ENCODE measurements at places on chromosomes 5 and 9.

DNA sequence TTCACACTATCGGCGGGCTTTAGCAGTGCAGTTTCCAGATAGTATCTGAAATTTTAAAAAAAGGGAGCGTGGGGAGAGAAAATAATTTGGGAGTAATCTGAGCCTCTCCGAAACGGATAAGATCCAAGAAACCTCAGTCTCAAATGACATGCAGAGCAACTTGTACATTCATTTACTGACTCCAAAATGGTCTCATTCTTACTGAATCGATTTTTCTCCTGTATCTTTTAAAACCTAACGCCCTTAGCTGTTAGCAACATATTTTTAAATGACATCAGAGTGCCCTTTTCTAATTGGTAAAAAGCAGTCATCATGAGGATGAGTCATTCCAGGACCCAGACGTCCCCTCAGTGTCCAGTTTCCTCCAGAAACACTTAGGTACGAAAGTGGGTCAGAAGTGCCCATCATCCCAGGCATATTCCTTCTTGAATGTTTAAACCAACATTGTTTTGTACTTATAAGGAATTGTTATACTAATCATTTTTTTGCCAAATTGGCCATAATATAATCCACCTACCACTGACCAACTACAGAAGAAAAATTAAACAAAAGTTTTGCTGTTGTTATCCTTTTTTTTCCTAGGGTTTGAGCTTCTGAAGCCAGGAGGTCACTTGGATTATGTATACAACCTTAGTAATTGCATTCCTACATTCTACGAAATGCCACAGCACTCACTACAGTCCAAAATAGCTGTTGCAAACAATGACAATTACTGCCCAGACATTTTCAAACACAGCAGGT lies 354.4 kb downstream of the ADAMTS6 start:
- DNase-seq, result no peak

GRCh38 chr9:98724810-98725530 lies 16.2 kb upstream of the GABBR2 start:
- DNase-seq, result no peak

DNA sequence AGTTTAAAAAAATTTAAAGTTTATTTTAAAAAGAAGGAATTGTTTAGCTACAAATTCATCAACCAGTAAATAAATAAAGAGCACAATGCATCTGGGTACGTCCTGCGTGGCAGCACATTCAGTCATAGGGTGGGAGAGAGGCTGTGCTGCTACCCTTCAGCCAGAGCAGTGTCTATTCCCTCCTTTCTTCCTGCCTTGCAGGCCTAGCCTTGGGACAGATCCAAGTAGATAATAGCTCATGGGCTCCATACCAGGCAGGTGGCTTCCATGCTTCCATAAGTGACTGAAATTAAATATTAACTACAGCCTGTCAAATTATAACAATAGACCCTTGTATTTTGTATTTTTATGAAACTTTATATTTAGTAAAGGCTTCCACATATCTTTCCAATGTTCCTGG lies 408.3 kb upstream of the RGMB start:
- no peak for DNase-seq

- DNase-seq, result no peak
Measured at GRCh38 chr5:109060378-109061025, 312.8 kb downstream of the FER start.

DNA sequence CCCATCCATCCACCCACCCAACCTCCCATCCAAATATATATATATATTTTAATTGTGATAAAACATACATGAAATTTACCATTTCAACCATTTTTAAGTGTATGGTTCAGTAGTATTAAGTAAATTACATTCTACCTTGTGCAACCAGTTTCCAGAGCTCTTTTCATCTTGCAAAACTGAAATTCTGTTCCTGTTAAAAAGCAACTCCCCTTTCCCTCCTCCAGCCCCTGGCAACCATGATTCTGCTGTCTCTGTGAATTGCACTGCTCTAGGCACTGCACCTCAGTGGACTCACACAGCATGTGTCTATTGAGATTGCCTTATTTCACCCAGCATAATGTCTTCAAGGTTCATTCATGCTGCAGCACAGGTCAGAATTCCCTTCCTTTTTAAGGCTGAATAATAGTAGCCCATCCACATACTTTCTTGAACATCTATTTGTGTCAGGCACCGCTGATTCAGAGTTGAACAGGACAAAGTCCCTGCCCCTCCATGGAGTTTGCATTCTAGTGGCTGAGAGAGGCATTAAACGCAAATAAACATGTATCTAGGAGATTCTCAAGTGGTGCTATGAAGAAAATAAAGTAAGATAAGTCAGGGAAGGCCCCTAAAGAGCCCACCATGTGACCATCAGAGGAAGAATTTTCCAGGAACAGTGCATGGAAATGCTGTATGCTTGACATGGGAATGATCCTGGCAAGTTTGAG lies 24.0 kb downstream of the CSF1R start:
- no peak for DNase-seq

GRCh38 chr5:57817924-57818323 lies 335.3 kb upstream of the ACTBL2 start:
- no peak for DNase-seq

DNA sequence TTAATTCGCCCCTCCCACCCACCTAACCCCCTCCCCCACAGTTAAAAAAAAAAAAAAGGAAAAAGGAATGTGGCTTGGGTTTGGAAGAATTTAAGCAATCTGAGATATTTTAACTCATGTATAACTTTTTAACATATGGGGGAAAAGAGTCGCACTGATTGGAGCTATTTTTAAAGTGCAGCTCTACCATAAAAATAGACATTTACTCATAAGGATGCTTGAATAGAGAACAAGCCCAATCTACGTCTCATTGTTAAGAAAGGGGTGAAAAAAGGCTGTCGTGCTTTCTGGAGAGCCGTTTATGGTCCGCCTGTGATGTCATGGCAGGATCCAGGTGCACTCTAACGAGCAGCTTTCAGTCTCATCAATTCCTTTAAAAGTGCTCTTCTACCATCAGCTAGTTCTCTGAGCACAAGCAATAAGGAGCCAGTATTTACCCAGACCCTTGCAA lies 142.4 kb downstream of the ELAVL2 start:
- DNase-seq, result no peak

DNA sequence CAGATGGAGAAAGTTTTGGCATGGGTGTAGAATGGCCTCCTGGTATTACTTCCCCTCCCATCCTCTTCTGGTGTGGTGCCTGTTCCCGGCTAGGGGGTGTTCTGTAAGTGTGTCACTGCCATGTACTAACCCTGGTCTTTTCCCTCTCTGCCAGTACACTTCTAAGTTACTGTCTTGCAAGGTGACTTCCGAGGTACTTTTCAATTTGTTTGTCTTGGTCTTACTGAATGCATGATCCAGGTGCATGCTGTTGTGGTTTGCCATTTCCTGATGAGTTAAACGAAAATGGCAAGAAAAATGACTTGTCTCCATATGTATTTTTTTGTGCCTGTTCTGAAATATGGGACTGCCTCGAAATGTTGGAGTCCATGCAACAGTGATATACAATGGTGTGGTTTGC lies 46.0 kb downstream of the C9orf152 start:
- DNase-seq, result no peak

GRCh38 chr9:124765439-124765835 lies 5.7 kb downstream of the NR6A1 start:
- no peak for DNase-seq

DNA sequence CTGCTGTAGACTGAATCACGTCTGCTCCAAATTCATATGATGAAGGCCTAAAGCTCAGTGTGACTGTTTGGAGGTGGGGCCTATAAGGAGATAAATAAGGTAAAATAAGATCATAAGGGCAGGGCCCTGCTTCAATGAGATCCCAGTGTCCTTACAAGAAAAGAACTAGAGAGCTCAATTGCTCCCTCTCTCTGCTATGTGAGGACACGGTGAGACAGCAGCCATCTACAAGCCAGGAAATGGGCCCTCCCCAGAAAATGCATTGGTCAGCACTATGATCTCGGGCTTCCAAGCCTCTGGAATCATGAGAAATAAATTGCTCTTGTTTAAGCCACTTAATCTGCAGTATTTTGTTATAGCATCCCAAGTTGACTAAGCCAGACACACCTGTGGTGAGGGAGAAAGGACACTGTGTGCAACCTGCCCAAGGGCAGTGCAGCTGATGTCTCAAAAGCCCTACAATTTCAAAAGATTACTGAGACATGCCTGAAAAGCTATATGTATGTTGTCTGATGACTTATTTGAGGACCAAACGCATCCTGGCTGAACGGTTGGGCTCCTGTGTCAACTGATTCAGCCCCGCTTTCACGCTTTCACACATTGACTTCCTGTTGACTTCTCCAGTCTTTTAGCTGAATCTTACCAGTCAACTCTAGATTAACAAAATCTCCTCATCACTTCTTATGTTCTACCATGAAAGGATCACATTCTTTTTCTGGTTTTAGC lies 13.2 kb downstream of the GZMK start:
- peak; percentile 63 for DNase-seq

GRCh38 chr9:34035656-34036055 lies 13.0 kb downstream of the UBAP2 start:
- DNase-seq, result no peak

- DNase-seq, result no peak
Measured at GRCh38 chr5:136087961-136088871, 44.4 kb upstream of the SMAD5 start.

- no peak for DNase-seq
Measured at GRCh38 chr9:132214027-132214622, 52.3 kb downstream of the NTNG2 start.

DNA sequence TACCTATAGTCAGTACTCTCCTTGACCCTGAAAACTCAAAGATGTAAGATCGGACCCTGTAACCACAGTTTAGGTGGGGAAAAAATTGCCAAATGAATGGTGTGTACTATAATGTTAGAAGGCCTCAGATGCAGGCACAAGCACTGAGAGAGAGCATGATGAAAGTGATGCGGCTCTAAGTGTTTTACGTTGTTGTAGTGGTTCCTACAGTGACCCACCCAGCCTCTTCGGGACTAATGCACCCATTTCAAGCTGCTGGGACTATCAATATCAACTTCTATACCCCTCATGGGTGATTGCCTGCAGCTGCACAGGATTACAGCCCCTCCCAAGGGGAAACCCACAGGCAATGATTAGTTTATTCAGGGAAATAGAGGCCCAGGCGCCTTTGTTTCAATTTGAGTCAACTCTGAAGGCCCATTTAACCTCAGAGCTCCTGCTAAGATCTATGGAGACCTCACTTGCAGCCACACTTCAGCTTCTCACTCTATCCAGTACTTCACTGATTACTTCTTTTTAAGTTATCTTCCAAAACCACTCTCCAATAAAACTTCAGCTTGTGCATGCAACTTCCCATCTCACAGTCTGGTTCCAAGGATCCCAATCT lies 340.7 kb downstream of the NR2F1-AS1 start:
- DNase-seq, result no peak

DNA sequence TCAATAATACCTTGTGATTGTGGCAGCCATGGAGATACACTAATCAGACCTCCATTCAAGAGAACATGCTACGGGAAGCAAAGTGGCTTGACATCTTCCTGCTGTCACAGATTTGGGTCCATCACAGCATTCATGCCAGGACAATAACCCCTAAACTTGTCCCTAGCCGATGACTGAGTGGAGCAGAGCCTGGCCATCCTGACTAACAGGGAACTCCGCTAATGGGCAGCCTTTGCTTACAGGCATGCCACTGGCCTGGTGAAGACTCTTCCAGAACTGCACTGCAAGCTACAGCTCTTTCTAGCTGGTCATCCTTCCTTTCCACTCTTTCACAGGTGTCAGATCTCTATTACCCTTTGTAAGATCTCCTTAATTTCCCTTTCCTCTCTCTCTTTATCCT lies 16.0 kb downstream of the FAM174A start:
- DNase-seq, result no peak

DNA sequence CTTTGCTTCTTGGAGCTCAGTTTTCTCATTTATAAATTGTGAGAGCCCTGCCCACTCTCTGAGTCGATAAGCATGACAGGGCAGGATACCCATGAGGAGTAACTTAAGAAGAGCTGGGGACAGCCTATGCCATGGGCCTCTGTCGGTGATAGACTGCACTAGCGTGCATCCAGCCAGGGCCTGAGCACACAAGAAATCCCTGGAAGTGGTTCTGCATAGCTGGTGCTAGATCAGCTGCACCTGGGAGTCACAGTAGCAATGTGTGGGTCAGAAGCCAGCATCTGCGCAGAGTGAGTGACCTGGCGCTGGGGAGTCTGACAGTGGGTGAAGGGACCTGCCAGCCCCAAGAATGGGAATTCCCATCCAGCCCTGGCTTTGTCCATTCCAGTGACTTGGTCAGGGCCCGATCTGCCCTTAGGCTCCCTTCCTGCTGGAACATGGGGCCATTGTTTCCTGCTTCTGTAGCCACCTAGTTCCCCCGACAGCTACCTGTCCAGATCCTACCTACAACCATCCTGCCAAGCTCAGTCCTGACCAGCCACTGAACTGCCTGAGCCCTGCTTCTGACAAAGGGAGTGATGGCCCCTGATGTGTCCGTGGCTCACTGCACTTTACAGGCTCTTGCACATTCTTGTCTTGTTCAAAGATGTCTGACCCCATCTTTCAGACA lies 35.9 kb upstream of the NANS start:
- DNase-seq, result no peak

DNA sequence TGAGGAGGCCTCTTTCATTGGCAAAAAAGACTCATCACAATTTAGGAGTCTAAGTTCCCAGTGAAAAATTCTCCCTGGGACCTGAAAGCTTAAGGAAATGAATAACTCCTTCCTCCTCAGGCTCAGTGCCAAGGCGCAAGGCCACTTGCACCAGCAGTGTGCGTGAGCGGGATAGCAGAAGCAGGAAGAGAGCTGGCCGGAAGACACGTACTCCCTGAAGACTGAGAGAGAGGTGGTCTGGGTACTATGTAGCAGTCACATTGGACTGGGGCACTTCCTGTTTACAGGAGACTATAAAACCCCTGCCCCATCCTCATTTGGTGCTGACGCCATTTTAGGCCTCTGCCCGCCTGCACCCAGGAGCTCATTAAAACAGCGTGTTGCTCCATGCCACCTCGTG lies 66.3 kb upstream of the IL33 start:
- no peak for DNase-seq

DNA sequence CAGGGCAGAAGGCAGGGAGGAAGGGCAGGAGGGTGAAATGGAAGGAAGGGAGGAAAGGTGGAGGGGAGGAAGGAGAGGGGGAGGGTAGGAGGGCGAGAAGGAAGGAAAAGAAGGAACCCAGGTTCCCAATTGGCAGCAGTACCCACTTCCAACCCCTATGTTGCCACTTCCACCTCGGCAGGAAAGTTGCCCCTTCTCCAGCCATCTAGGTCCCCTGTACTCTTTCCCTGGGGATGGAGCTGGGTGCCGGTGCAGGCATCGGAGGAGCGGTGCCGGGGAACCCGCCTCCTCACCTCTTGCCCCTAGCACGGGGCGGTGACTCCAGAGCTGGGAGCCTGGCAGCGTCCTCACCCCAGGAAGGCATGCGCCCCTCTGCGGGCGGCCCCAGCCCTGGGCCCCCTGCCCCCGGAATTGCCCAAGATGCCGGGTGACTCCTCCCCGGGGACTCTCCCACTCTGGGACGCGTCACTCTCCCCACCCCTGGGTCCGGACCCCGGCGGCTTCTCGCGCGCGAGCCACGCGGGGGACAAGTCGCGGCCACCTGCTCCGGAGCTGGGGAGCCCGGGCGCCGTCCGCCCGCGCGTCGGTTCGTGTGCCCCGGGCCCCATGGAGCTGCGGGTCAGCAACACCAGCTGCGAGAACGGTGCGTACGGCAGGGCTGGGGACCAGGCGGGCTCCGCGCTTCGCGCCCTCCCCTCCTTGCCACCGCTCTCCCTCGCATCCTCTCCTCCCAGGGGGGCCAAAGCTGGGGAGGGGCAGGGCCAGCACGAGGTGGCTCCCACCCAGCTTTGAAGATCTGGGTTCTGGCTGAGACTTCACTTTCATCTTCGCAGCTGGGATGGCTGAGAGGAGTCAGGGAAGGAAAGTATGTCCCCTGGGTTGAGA lies at the start of gene NIPAL4:
TSS of gene NIPAL4 (plus strand) at position 499 of the 885 bp plus-strand sequence. CDS start at position 607, 108 bp downstream.
- DNase-seq, result peak; percentile 25

GRCh38 chr9:72952381-72952690 lies 517 bp downstream of the ALDH1A1 start:
- no peak for DNase-seq
